ENCODE measurements at places on chromosomes 6 and 20.

DNA sequence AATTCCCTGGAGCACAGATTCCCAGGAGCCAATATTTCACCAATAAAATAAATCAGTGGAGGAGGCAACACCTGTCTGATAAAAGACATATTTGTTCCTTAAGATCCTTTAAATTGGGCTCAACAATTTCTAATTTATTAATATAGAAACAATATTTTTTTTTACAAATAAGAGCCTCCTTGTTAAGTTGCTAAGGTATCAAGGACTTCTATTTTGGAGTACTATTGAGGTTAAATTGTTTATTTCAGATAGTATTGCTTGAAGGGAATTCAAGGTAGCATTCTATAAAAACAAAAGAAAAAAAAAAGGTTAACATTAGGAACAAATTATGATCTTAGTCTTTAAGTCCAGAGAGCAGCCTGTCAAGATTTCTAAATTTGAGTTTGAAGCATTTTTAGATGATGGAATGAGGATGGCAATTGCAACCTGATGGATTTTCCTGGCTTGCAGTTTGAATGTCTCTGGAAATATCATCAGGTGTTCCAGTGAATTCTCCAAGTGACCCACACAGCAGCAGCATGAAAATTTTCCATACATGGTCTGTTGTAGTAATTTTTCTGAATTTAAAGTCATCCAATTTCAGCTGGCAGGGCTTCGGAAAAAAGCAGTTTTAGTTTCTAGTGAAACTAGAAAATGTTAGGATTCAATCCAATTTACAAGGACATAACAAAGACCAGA lies 19.3 kb upstream of the NCR2 start:
- no peak for DNase-seq

DNA sequence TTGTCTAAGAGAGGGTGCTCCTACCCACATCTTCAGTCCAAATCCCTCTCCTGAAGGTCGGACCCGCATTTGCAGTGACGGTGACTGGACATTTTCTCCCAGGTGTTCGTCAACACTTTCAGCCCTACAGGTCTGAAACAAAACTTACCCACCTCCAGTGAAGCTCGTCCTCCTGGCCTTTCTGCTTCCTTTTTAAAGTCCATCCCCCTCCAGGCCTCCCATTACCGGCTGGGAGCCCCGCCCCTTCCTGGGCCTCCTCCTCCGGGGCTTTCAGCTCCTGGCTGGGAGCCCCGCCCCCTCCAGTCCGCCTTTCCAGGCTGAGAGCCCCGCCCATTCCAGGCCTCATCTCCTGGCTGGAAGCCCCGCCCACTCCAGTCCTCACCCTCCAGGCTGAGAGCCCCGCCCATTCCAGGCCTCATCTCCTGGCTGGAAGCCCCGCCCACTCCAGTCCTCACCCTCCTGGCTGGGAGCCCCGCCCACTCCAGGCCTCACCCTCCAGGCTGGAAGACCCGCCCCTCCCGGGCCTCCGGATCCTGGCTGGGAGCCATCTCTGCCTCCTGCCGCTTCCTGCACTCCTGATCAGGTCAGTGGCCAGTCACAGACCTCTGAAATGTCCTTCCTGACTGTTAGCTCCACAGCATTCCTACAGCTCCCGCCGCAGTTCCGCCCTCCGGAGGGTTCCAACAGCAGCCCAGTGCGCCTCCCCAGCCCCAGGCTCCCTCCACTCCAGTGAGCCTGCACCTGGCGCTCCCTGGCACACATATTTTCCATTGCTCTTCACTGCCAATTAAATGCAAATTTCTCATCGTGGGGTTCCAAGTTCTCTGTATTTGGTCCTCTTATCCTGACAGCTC lies 98.5 kb downstream of the LY86 start:
- DNase-seq = no peak

- no peak for DNase-seq
Observed at GRCh38 chr6:49849213-49849907, 17.0 kb downstream of the CRISP1 start.

- no peak for DNase-seq
Observed at GRCh38 chr20:19121463-19121862, 91.0 kb upstream of the SLC24A3 start.

DNA sequence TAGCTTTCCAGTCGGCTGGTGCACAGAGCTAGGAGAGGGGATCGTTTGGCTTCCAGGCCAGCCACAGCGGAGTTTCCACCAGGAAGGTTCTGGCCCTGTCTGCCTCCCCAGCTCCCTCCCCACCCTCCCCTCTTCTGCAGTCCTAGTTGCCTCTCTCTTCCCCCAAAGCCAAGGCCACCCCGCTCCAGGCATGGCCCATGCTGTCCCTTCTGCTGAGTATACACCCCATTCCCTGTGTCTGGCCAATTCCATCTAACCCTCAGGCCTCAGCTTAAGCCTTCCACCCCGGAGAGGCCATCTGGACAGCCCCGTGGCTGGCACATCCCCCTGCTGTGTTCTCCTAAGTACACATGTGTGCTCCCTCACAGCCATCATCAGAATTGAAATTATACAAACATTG lies 167.4 kb downstream of the CDH4 start:
- no peak for DNase-seq

DNA sequence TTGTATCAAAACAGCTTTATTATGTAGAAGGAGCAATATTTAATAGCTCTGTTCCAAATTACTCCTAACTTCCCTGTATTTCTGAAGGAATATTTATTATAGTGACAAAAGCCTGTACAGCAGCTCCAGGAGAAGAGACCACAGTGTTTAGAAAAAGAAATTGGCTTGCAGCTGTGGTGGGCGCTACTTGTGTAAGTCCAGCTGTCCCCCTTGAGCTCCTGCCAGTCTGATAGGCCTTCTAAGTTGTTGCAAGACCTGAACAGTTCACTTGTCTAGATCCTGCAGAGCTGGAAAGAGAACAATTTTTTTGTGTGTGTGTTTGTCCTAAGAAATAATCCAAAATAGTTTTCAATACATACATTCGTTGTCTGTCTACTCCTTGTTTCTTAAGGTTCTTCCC lies 86.6 kb downstream of the JARID2 start:
- no peak for DNase-seq
